ENCODE measurements at places on chromosomes 13 and 19. TPM values are rescaled to one million over a fixed set of nuclear protein-coding genes. Genes with fewer than 3 reads are reported as not detected.

GRCh38 chr19:52028780-52029123 is 573 bp upstream of the ZNF614 start:
- DNase-seq, result no peak

DNA sequence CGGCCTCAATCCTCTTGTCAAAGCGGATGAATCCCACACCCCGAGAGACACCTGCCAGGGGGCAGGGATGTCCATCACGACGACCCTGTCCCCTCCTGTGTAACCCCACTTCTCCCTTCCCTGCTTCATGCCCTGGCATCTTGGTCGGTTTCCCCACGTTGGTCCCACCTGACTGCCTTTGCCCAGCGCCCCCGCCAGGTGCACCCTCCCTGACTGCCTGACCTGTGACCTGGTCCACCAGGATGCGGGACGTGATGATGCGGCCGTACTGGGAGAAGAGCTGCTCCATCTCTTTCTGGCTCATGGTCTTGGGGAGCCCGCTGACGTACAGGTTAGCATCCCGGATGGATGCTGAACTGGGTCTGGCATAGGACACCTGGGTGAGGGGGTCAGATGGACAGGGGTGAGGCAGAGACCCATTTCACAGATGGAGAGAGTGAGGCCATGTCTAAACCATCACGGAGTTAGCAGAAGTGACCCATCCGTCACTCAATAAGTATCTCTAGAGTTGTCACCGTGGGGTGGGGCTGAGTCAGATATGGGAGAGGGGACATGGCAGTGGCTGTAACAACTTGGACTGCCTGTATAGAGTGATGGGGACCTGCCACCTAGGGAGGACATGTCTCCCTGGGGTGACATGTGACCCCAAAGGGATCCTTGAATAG is 22.5 kb downstream of the ELAVL3 start:
- DNase-seq, result no peak

Gene HIPK4
- polyA plus RNA-seq, result 0.06 TPM

Gene ZNF730
- polyA plus RNA-seq, result 0.27 TPM

All from B cell (primary cell).